Thoracic aorta (tissue), 2 donors: ENCODE measurements at places on chromosomes 16 and 17. TPM values are rescaled to one million over a fixed set of nuclear protein-coding genes. Genes with fewer than 3 reads are reported as not detected.

- peak overlapping the region; percentile 62 for H3K4me3 ChIP-seq
- peaks cover 36% of the 10 kb centered on the region for H3K4me1 ChIP-seq
- peak; percentile 64 for DNase-seq
- no peaks in the 10 kb centered on the region for H3K36me3 ChIP-seq
- peak overlapping the region; percentile 87 for H3K27ac ChIP-seq
Measured at GRCh38 chr17:31580706-31581490, 189.4 kb downstream of the RAB11FIP4 start.

- DNase-seq = no peak
- no peaks in the 10 kb centered on the region for H3K27me3 ChIP-seq
- no peak overlapping the region for H3K4me3 ChIP-seq
- H3K27ac ChIP-seq = no peak overlapping the region
Measured at GRCh38 chr17:78966123-78966813, 13.5 kb downstream of the LGALS3BP start.

- no peaks in the 10 kb centered on the region for H3K36me3 ChIP-seq
- DNase-seq = no peak
- no peak overlapping the region for H3K27ac ChIP-seq
- H3K4me1 ChIP-seq = no peaks in the 10 kb centered on the region
- H3K27me3 ChIP-seq = no peaks in the 10 kb centered on the region
- H3K4me3 ChIP-seq = no peak overlapping the region
Measured at GRCh38 chr17:80605326-80606066, 60.9 kb downstream of the RPTOR start.

The GP2 gene
- total RNA-seq = 2.6 TPM
